ENCODE measurements at places on chromosomes 2 and 18.
A peak's percentile ranks its signal among the peaks of the same experiment; 100 is the strongest.

- no peak for DNase-seq
Observed at GRCh38 chr2:209977386-209978239, 24.8 kb upstream of the RPE start.

DNA sequence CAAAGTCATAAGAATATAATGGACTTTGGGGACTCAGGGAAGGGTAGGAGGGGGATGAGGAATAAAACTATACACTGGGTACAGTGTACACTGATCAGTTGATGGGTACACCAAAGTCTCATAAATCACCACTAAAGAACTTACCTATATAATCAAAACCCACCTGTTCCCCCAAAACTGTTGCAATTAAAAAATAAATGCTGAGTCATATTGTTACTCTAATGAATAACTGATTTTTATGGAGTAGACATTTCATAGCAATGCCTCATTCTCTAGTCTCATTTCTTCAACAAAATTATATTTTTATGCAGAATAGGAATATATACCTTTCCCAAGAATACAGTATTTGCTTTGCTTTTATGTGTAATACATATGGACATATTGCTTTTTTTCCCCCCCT, 181.2 kb downstream of the ST6GAL2 start:
- DNase-seq: no peak

GRCh38 chr2:39730685-39731302, 48.3 kb downstream of the THUMPD2 start:
- DNase-seq: no peak

- DNase-seq: no peak
Observed at GRCh38 chr2:55163941-55164390, 68.1 kb downstream of the CLHC1 start.

GRCh38 chr2:135132314-135132713, 80.2 kb downstream of the RAB3GAP1 start:
- no peak for DNase-seq

DNA sequence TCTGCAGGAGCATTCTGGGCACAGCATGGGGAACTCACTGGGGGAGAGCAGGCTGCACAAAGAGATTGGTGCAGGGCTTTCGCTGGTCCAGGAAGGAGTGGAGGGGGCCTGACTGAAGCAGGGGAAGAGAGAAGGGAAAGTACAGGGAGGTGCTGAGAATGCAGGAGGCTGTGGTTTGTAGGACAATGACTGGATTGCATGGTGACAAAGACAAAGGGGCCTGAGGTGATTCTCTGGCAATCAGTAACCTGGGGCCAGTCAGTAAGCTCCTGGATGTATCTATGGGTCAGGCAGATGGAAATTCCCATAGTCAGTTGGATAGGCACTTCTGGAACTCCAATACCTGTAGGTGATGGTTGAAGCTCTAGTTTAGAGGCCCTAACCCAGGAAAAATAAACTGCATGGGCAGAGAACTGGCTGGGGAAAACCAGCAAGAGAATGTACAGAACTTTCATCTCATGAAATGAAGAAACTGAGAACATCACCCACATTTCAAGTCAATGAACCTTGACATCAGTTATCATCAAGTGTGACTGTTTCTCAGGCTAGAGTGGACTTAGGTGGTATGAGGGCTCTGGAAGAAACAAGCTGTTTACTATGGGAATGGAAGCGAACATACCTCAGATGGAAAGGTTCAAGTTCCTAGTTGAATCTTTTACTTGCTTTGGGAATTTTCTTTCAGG, 193.2 kb downstream of the TPGS2 start:
- no peak for DNase-seq

DNA sequence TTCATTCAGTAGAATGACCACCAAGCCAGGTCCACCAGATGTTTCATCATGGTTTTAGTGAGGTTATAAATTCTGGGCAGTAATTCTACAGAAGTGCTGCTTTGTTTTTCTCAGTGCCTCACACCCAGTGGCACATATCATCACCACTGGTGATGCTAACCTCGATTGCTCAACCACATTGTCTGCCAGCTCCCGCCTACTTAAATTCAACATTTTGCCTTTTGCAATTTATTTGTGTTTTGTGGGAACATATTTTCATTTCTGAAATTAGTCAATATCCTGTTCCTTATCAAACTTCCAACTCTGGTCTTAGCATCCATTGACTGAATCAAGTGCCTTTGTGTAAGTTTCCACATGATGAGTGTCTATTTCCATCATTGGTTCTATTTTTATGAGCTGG, 62.3 kb upstream of the TMEM178A start:
- DNase-seq: no peak

- no peak for DNase-seq
Observed at GRCh38 chr2:70391988-70392387, 90.1 kb upstream of the FAM136A start.

- no peak for DNase-seq
Observed at GRCh38 chr2:127569666-127570065, 34.2 kb downstream of the MYO7B start.

DNA sequence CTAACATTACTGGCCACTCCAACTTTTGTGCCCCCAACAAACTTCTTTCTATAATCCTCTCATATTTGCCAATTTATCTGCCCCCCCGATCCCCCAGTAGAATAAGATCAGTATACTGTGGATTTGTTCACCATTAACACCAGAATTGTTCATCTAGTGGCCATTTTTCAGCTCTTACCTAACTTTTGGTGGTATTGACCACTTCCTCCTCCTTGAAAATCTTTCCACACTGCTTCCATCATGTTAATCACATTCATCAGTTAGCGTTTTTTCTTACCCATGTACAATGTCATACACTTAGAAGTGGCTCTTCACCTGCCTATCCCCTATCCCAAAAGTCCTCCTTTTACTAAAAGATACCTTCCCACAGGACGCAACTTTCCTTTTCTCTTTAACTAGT, 6.1 kb downstream of the IMPACT start:
- no peak for DNase-seq

DNA sequence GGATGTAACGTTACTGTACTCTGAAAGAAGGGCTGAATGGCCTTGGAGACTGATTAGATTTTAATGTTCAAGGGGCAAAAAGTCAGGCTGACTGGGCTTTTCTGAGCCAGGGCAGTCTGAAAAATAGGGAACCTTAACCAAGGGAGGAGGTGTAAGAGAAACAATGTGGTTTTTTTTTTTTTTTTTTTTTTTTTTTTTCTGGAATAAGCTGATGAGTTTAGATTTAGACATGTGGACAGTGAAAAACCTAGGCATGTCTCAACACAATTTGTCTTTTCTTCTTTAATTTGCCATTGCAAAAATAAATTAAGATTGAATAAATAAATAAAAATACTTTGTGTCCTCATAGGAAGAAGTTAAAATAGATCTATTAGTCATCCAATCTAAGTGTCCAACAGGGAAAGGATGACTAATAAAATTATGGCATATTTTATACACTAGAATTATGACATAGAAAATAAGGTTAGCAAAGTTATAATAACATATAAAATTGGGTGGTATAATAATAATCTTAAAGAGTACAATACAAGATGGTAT, 237.6 kb upstream of the TRIB2 start:
- no peak for DNase-seq

- DNase-seq: no peak
Observed at GRCh38 chr2:157741819-157742484, 113.3 kb upstream of the ACVR1C start.

DNA sequence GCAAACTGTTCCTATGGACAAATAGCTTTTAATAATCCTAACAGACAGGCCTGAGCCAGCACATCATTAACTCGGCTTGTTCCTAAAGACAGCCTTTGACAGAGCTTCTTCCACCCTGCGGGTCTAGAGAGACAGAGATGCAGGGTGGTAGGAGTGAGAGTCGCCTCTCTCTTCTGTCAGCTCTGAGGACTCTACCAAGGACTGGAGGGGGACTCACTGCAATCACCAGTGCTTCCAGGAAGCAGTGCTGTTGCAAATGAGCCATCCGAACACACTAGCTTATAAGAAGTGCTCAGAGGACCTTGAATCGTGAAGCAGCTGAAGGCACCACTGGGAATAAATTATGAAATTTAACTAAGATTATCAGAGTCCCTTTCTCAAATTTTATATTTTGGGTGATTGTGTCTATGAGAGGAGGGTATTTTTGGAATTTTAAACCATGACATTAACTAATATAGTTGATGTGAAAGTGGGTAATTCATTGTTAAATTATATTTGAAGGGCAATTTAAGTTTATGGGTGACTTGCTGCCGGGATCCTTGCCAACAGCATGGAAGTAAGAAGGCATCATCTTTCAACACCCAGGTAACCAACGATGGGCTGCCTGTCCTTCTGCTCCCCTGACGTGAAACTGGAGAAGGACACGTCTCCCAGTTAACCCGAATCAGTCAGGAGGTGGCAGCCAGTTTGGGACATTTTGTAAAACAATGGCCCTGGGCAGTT, 43.6 kb upstream of the PXDN start:
- DNase-seq: peak; percentile 35

GRCh38 chr2:239318790-239319661, 81.8 kb downstream of the HDAC4 start:
- no peak for DNase-seq

DNA sequence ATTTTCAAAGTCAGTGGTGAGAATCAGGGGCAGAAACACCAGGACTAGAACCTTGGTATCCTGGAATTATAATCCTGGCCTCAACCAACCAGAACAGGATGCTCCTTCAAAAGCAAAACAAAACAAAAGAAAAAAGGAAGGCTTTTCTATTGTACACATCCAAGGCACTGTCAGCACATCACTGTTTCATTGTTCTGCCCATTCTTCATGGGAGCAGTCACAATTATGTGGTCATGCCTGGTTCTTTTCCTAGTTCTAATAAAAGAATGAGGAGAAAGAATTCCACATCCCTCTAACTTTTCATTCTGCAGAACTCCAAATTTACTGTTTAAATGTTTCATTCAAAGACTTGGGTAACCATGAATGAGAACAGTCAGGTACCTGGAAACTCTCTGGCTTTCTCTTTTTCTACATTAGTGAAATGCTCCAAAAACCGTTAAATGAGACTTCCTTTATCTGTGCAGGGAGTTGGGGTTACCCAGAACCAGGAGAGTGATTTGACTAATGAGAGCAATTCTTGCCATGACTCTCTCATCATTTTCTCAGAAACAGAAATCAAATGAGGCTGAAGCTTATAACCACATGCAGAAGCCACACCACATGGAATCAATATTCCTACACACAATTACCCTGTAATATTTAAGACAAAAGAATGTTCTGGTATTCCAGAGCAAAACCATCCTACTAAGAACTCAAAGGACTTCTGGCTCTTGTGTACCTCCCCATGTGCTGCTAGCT, 110.9 kb upstream of the CCDC150 start:
- no peak for DNase-seq

DNA sequence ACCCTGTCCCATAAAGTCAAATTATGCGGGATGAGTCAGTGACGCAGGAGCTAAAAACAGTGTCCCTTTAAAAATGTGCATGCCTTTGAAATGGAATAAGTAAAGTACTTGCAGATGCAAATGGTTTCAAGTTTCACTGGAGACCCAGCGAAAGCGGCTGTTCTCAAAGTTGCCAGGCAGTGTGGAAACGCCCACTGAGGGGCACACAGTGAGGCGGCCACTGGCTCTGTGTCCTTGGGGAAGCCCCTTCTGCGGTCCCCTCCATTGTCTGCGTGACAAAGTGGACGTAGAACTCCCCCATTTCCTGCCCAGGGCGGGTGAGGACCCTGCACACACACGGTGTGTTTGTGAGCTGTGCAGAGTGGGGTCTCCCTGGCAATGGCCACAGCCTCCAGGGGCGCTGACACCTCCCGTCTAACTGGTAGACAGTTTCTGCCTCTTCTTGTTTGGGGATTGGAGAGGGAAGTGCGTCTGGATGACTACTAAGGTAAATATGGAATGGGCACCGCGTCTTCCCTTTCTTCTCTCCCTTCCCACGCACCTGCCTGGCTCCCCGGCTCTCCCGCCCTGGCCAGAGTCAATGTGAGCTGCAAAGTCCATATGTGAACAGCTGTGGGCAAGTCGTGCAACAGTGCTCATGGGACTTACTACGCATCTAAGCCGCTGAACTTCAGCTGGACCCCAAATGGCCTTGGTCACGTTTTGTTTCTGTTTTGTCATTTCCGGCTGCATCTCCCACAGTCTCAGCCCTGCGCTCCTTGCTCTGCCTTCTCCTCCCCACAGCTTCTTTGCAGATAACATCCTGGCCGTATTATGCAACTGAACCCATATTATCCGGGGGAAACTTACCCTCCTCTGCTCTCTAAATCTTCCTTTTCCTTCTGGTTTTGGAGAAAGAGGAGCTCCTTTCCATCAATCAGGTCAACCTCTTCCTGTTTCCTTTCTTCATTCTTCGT, 33.7 kb upstream of the ZNF516 start:
- DNase-seq: peak; percentile 31

GRCh38 chr18:10842861-10843260, 306.5 kb downstream of the PIEZO2 start:
- no peak for DNase-seq

DNA sequence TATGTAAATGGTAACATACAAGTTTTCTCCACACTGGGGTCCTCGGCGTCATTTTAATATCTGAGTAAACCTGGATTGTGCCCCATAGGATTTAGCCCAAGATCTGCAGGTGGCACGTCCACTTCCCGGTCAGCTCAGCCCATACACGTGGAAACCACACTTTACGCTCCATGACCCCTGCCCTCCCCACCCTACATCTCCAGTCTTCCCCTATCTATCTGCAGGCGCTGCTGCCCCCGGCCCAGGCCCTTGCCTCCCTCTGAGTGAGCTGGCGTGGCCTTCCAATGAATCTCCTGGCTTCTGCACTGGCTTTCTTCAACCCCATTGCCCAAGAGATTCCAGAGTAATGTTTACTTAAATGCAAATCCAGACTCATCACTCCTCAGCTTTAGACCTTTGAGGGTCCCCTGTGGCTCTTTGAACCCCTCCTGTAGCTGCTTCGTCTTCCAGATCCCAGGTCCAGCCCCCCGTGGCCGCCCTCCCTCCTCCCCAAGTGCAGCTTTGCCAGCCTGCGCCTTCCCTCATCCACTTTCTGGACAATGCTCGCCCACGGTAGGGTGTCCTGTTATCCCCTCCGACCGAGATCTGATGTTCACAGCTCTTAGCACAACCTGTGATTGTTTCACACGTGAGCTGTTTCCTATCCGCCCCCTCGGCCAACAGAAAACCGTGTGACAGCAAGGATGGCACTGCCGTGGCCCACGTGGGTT, 421.4 kb upstream of the SALL3 start:
- DNase-seq: no peak

- DNase-seq: no peak
Observed at GRCh38 chr18:52700816-52701215, 360.8 kb downstream of the DCC start.

- DNase-seq: no peak
Observed at GRCh38 chr18:56302156-56302555, 336.2 kb downstream of the TXNL1 start.

DNA sequence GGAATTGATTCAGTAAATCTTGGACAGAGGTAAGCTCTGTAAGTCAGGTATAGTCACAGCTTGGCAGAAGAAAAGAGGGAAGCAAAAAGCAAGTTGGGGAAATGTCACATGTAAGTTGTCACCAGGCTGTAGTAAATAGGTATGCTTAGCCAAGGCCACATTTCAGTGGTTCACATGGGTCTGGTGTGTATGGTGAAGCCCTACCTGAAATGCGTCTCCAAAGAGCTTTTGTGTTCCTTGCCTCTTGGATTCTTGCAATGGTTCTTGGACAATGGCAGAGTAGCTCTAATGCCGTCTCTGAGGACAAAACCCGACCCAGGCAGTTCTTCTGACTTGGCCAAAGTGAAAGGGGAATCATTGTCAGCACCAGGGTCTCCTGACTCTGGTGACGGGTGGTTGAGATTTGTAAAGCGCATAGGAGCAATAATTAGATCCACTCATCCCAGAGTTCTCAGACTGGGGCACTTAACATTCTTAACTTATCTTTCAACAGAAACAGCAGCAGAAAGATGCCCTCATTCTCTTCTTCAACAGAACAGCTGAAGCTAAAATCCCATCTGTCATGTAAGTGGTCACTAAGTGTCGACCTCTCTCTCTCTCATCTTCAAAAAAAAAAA, 34.4 kb upstream of the RPL37A start:
- no peak for DNase-seq

Measured in NCI-H2107 (cell line).